ENCODE measurements at places on chromosomes 1 and 21. TPM values are rescaled to one million over a fixed set of nuclear protein-coding genes. Genes with fewer than 3 reads are reported as not detected.

Gene ATP1A4
- total RNA-seq, result not detected

DNA sequence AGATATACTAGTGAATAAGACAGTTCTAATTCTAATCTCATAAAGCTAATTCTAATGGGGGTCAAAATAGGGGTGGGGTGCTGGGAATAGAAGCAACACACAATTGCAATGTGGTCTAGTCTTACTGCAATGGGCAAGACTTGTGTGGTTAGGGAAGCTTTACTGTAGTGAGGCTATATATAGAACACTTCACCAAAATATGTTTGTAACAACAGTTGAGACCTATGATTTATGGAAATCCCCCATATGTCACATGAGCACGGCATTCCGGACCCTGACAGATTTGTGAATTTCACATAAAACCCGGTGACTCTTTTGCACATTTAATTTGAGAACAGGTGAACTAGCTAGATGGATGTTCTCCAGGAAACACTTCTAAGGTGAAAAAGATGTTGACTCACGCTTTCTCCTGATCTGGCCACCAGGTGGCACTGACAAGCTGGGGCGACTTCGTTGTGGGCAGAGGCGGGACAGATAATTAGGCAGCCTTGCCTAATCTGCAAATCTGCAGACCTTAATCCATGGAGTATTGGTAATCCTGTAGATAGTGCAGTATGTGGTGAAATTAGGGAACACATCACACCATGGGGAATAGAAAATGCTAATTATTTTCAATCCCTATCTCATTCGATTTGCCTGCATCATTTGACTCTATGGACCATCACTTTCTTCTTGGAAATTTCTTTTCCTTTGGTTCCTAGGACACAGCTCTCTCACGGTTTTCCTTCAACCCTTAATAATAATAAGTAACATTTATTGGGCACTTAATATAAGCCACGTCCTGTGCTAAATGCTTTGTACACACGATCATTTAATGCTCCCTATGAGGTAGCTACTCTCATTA is 37.7 kb downstream of the KIAA0040 start:
- peak; percentile 85 for DNase-seq

Gene TEKT2
- 2.3 TPM for total RNA-seq

- DNase-seq, result no peak
Measured at GRCh38 chr1:46646331-46646730, 21.8 kb downstream of the ATPAF1 start.

Gene DNM3
- 9.3 TPM for total RNA-seq

- no peak for DNase-seq
Measured at GRCh38 chr1:235722858-235723257, 73.3 kb upstream of the GNG4 start.

Gene TRIM62
- 6.0 TPM for total RNA-seq

DNA sequence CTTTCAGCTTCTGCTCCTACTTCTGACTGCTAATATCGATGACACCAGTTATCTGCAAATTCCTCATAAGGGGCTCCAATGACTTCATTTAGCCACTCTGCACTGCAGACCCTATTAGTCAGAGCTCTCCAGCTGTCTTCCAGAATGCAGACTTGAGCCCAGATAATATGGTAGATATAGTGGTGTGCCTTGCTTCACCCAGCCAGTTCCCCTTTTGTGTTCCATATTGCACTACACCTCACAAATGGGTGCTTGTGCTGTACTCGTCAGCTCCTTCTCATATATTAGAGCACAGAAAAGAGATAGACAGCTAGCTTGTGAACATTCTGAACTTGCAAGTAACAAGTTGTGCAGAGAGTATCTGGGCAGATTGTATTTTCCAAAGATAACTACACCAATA is 23.7 kb upstream of the COG2 start:
- no peak for DNase-seq

Gene AIRE
- not detected for total RNA-seq

DNA sequence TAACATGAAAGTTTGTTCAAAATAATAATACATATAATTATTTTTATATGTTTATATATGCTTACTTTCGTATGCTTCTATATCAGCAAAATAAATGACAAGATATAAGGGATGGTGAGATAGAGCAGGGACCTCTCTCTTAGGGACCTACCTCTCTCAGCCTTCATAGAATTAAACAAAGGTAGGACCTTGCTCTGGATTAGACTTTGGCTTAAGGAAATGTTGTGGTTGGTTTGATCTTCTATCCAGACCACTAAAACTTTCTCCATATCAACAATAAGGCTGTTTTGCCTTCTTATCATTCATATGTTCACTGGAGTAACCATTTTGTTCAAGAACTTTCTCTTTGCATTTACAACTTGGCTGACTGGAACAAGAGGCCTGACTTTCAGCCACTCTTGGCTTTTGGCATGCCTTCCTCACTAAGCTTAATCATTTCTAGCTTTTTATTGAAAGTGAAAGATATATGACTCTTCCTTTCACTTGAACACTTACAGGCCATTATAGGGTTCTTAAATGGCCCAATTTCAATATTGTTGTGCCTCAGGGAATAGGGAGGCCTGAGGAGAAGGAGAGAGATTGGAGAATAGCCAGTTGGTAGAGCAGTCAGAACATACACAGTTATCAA is 14.4 kb downstream of the FRRS1 start:
- no peak for DNase-seq

- no peak for DNase-seq
Measured at GRCh38 chr21:28256420-28256831, 736.3 kb downstream of the LTN1 start.

Gene LRRC8B
- total RNA-seq, result 27.8 TPM

- DNase-seq, result no peak
Measured at GRCh38 chr1:172700556-172700955, 41.7 kb downstream of the FASLG start.

Gene WDR64
- not detected for total RNA-seq

- no peak for DNase-seq
Measured at GRCh38 chr1:26666855-26667254, 29.0 kb upstream of the ARID1A start.

DNA sequence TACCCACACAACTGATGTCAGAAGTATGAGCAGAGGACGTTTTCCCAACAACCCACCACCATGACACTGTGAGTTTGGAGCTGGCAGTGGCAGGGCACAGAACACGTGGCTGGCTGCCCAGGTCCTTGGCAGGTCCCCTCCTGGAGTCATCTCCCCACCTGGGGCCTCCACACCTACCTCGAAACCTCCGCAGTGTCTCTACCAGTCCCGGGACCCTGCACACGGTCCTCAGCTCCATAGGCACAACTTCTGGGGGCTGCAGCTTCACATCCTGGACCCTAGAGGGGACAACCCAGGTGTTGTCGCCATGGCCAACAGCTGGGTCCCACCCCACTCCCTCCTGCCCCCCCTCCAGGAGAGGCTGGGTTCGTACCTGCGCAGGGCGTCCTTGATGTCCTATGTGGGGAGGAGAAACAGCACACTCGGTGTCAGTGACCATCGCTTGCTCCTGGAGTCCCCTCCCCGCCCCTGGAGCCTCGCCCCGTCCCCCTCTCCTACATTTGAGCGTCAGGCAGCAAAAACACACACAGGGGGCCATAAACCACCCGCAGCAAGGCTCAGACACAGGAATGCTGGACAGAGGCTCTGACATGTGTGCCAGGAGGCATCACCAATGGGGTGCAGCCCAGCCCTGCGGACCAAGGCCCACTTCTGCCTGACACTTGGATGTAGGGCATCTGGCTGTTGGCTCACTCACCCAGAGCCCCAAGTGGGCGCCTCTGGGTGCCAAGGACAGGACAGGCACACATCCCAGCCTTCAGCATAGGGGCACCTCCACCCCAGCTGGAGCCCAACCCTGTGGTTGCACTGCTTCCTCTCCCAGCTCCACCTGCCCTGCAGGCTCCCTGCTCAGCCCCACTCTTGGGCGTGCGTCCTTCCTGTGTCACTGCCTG is 9.6 kb downstream of the TRIM11 start:
- no peak for DNase-seq

GRCh38 chr1:228646717-228647522 is 88.4 kb upstream of the RHOU start:
- DNase-seq, result peak; percentile 10

GRCh38 chr1:94271373-94271772 is 34.0 kb upstream of the ARHGAP29 start:
- no peak for DNase-seq

- no peak for DNase-seq
Measured at GRCh38 chr1:2639607-2640521, 7.0 kb upstream of the MMEL1 start.

DNA sequence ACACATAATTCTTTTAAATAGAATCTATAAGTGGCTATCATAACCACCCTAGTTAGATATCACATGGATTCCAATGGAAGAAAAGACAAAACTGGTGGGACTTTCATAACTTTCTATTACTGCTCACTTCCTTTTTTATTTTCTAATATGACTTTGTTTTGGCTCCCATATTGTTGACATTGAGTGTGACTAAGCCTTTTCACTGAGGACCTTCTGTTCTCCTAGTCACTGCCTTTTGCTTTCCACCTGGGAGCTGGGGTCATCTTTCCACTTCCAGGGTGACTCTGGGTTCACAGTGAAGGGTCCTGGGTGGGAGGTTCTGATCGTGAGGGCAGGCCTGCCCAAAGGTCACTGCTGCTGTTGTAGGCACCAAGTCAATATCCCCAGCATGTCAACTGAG is 275.8 kb downstream of the TGFB2 start:
- no peak for DNase-seq

- peak; percentile 4 for DNase-seq
Measured at GRCh38 chr1:206803221-206803730, 31.0 kb upstream of the IL10 start.

DNA sequence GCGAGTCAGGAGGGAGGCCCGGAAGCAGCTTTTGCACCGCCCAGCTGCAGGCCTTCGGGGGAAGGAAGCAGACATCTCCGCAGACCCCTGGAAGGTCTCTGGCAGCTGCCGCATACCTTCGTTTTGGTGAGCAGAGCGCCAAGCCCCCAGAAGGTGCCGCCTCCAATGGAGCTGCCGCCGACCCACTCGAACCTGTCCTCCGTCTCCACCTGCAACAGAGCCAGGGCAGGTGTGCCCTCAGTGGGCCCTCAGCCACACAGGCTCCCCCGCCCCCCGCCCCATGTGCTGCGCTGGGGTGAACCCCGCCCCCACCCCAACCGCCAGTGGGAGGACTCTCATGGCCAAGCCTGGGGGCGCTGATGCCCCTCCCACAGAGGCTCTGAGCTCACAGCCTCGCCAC is 6.2 kb downstream of the PANK4 start:
- DNase-seq, result no peak

Gene CD34
- 38.8 TPM for total RNA-seq

DNA sequence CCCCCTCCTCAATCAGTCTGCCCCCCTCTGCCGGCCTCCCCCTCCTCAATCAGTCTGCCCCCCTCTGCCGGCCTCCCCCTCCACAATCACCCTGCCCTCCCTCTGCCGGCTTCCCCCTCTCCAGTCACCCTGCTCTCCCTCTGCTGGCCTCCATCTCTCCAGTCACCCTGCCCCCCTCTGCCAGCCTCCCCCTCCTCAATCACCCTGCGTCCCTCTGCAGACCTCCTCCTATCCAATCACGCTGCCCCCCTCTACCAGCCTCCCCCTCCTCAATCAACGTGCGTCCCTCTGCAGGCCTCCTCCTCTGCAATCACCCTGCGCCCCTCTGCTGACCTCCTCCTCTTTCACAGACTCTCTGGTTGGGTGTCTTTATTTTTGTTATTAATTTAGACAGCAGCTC is 11.5 kb upstream of the C1orf198 start:
- no peak for DNase-seq

DNA sequence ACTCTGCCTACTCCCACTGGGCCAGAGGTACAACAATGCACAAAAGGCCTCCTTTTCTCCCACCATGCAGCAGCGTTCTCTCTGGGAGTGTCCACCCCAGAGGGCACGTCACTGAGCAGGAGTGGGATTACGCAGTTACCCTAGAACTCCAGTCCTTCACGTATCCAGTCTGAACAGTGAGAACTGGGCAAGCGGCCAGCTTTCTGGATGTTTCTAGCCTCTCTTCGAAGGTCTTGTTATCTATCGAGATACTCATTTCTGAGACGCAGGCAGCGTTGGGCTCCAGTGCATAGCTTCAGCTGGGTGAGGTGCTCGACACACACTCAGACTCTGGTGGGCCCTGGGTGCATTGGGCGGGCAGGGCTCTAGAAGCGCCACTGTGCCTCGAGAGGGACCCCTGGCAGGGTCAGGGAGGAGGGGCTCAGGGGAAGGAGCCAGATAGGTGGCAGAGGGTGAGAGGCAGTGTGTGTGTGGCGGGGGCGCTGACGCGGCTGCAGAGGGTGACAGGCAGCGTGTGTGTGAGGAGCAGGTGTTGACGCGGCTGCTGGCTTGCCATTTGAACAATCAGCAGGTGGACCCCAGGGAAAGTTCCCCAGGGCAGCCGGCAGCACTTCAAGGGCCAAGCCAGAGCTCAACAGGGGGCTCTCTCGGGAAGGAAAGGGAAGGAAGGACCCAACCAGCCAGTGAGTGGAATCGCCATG is 27.9 kb downstream of the PRDM15 start:
- no peak for DNase-seq

DNA sequence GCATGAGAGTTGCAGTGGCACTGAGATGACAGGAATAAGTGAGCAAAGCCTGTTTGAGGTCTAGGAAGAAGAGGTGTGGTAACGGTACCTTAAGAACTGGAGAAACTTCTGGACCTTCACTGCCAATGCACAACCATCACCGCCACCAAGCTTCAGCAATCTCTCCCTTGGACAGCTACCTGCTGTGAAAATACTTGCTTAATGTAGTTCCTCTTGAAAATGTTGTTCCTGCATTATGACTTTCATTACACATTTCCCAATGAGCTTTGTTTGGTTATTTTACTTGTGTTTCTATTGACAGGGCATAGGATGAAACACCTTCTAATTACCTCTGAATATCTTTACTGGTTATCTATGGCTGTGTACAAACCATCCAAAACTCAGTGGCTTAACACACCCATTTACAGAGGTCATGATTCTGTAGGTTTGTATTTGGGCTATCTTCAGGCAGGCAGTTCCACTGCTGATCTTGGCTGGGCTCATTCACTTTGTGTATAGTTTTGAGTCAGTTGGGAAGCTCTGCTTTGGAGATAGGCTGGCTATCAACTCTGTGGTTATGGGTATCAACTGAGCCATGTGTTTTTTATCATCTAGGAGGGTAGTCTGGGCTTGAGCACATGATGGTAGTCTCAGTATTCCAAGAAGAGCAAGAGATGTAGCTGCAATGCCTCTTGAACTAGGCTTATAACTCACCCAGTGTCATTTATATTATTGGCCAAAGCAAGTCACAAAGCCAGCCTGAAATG is 149.4 kb downstream of the ELAVL4 start:
- DNase-seq, result no peak

- no peak for DNase-seq
Measured at GRCh38 chr1:115976921-115977498, 697 bp downstream of the SLC22A15 start.

DNA sequence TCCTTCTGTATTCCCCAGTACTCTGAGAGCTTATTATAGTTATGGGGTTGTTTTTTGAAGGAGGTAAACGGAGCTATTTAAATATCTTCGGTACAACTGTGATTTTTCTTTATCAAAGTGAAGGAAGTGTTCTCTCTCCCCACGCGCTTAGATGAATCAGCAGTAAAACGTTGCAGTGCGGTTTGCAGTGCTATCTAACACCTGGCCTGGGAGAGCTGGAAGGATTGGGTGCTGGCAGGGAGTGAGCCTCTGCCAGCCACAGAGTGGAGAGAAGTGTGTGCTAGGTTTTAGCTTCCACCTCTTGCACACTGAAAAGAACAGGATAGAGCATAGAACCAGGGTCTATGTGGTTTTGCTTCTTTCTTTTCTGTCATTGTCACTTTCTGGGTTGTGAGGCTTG is 165.9 kb downstream of the SDCCAG8 start:
- DNase-seq, result peak; percentile 47

- peak; percentile 20 for DNase-seq
Measured at GRCh38 chr1:32063261-32063681, 9.5 kb upstream of the TMEM39B start.

Gene OR2L5
- not detected for total RNA-seq

GRCh38 chr1:162372159-162373071 is 4.2 kb downstream of the SPATA46 start:
- DNase-seq, result no peak
